ENCODE measurements at places on chromosomes 12 and 14.

- DNase-seq: no peak
Observed at GRCh38 chr12:30624009-30624408, 71.7 kb downstream of the IPO8 start.

DNA sequence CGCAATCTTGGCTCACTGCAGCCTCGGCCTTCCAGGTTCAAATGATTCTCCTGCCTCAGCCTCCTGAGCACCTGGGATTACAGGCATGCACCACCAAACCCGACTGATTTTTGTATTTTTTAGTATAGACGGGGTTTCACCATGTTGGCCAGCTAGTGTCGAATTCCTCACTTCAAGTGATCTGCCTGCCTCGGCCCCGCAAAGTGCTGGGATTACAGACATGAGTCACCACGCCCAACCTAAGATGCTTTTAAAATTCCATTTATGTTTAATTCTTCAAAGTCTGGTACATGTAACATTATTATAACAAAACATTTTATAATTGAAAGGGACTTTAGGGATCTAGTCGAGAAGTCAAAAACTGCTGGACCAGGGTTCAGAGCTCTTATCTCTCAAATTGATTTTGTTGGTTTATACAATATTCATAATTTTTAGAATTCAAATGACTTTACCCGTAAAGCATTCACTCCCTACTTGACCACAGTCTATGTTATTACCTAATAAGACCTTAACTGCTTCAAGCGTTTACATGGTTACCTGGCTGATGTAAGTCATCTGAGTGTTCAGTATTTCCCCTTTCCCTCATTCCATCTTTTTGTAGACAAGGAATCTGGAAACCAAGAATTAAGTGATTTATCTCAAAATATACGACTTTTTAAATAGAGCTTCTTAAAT, 28.2 kb downstream of the RAP1B start:
- DNase-seq: no peak

DNA sequence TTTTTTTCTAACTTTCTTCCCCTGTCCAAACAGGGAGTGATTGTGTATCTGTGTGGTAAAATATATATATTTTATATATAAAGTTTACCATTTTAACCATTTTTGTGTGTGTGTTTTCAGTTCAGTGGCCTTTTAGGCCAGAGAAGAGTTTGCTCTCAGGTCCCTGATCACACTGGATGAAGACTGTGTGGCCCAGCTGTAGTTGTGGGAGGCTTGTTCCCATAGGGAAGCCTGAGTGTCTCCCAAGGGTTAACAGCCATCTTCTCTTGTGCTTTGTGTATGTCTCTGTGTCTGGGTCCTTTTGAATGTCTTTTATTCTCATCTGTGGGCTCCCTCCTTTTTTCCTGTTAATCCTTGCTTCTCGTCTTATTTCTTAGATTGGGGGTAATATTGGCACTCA, 23.4 kb downstream of the CGRRF1 start:
- no peak for DNase-seq

DNA sequence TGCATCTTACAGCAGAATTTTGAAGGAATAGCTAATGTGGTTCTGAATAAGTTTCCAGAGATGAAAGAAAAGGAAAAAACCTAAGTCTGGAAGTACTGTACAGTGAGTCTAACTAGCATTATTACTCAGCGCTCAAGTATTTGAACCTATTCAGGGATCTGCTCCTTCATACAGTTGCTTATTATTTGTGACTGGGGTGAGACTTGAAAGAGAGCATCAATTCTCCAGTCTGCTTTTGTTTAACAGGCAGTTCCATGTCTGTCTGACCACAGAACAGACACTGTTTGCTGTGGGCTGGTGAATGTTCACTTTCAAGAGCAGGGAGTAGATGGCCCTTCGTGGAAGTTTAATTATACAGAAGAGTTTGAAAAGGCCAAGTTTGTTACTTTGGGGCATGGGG, 9.3 kb downstream of the ETV6 start:
- DNase-seq: no peak

GRCh38 chr14:50333014-50333509, 20.9 kb downstream of the DMAC2L start:
- DNase-seq: no peak

DNA sequence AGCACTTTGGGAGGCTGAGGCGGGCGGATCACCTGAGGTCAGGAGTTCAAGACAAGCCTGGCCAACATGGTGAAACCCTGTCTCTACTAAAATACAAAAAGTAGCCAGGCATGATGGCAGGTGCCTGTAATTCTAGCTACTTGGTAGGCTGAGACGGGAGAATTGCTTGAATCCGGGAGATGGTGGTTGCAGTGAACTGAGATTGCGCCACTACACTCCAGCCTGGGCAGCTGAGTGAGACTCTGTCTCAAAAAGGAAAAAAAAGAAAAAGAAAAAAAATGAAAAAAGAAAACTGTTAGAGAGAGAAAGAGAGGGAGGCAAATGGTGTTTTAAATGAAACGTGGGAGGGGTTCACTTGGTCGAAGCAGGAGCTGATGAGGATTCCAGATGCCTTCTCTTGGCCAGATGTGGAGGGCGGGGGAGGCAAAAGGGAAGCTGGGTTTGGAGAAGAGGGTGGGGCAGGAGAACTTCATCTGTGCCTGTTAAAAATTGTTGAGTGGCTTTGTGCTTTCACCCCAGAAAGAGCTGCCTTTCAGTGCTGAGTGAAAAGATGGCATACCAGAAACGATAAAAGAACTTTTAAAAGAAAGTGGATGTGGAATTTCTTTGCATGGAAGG, 1.1 kb downstream of the EMP1 start:
- DNase-seq: no peak

GRCh38 chr14:74906925-74907521, 16.0 kb downstream of the RPS6KL1 start:
- DNase-seq: no peak

GRCh38 chr12:114687802-114688201, 3.8 kb upstream of the TBX3 start:
- DNase-seq: no peak

- DNase-seq: no peak
Observed at GRCh38 chr14:100568998-100569733, 18.1 kb downstream of the BEGAIN start.

- no peak for DNase-seq
Observed at GRCh38 chr12:8817856-8818255, 4.6 kb upstream of the A2ML1 start.

GRCh38 chr14:83196236-83196635, 1662.6 kb upstream of the SEL1L start:
- no peak for DNase-seq

GRCh38 chr12:105218434-105218833, 17.5 kb downstream of the APPL2 start:
- no peak for DNase-seq

DNA sequence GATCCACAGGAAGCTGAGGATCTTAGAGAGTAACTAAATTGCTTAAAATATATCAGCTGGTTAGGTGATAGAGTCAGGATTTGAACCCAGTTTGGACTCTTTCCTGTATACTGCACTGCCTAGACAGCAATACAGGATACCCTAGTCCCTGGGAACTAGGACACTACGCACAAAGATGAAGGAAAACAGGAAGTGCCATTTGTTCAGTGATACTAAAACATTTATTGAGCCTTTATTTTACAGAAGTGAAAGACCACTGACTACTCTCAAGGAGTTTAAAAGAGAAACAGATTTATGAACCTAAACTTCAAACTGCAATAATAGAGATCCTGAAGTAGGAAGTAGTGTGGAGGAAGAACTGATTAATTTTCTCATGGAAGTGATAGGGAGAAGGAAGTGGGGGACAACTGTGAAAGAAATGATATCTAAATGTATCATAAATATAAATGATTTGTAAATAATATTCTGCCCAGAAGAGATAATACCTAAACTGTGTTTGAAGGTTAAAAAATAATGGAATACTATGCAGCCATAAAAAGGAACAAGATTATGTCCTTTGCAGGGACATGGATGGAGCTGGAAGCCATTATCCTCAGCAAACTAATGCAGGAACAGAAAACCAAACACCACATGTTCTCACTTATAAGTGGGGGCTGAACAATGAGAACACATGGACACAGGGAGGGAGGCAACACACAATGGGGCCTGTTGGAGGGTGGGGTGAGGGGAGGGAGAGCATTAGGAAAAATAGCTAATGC, 18.2 kb downstream of the MSRB3 start:
- DNase-seq: no peak
